Epithelial cell of esophagus (primary cell): ENCODE measurements at places on chromosomes 6 and 20.

GRCh38 chr20:37274851-37275524 lies 13.4 kb upstream of the GHRH start:
- DNase-seq, result no peak

GRCh38 chr6:139550361-139550760 lies 175.9 kb upstream of the CITED2 start:
- DNase-seq, result no peak

DNA sequence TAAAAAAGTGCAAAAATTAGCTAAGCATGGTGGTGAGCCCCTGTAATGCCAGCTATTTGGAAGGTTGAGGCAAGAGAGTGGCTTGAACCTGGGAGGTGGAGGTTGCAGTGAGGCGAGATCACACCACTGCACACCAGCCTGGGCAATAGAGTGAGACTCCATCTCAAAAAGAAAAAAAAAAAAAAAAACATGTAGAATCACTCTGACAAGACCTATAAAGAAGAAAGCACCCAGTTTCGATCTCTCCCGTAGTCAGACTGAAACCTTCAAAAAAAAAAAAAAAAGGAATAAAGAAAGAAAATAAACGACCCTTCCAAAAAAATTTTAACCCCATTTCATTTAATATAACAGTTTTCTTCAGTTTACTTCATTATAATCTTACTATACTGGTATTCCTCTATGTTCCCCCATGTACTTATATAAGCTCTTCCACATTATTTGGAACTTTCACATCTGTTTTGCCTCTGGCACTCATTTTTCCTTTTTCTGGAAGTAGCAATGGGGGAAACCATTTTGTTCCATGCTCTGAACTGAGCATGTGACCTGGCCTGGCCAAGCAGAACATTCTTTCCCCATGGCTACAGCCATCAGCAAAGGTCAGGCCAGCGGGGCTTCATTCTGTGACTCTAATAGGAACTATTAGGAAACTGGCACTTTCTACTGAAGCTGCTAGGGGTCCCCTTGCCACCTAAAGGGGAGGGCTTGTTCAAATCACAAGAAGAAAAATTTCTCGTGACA lies 9.6 kb downstream of the SLC18B1 start:
- no peak for DNase-seq

GRCh38 chr6:2969549-2969948 lies 1.8 kb downstream of the SERPINB6 start:
- DNase-seq, result no peak

DNA sequence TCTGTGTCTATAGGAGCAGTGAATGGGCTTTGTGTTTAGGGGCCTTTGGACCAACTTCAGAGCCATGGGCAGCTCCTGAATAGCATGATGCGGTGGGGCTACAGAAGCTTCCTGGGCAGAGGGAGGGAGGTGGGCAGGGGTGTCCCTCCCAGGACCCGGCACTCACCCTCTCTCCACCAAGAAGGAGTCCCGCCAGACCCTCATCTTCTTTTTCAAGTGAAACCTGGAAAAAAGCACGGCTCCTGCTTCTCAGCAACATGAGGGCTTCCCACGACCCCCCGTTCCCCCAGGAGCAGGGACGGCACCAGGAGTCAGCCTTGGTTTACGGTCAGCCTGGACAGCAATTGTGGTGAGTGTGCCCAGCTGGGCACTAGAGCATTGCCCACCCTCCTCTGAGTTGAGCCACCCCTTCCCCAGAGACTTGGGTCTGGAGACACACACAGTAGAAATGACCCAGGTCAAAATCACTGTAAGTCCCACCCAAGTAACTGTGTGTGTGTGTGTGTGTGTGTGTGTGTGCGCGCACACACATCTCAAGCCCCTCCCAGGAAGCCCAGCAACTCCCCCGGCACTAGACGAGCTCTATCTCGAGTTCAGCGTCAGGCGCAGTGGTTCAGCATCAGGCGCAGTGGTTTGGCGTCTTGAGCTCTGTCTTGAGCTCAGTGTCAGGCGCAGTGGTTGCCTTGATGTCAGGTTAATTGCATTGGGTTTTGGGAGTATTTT lies 108.2 kb downstream of the SULF2 start:
- no peak for DNase-seq

- no peak for DNase-seq
Observed at GRCh38 chr6:7257521-7258230, 55.3 kb downstream of the SSR1 start.
